Stimulated activated CD4-positive, alpha-beta T cell treated with anti-CD3 and anti-CD28 coated beads, TNF-alpha, amount 100 ng/mL, for 1 hour (primary cell): ENCODE measurements at places on chromosomes 5 and 9.

DNA sequence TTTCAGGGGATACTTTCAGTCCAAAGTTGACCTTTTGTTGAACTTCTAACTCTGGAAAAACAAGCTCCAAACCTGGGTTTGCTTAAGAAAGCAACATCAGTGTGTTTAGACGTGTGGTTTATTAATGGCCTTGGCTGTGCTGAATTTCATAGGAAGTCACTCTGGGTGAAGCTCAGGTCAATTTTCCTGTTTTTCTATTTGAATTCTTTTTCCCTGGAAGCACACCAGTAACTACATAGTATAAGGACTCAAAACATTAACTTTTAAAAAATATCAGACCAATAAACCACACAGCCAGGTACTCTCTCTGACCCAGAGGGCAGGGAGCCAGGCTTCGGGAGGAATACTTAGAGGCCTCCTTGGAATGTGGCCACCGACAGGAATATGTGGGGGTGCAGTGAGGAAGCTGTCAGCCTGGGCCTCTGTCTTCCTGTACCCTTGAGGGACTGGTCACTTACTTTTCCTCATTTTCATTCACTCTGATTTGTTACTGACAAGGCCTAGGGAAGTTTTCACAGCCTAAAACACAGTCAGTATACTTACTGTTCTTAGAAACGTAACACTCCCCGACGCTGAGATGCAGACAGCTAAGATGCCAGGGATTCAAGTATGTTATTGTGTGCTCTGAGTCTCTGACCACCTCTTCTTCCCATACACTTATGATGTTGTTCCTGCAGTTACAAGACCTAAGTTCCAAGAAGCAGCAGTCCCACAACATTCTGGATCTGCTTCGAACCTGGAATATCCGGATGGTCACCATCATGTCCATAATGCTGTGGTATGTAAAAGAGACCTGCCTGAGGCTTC, 18.9 kb downstream of the SLC22A5 start:
- no peak for DNase-seq

- DNase-seq, result no peak
Observed at GRCh38 chr5:174412374-174412773, 312.0 kb upstream of the MSX2 start.

DNA sequence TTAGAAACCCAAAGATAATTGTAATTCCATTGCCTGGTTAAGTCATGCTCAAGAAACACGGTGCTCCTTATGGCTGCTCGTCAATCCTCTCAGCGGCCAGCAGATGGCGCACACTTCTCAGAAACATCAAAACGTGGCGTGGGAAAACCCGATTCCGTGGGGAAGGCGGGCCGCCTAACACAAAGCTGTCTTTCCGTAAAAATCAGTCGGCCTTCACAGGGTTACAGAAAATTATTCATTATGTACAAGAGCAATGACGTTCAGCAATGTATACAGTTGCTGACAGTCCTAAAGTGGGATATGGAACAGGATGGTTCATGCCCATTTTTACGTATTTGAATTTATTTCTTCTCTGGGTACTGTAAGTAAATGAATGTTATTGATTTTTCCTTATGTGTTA, 83.5 kb downstream of the PDE4D start:
- no peak for DNase-seq

- DNase-seq, result no peak
Observed at GRCh38 chr9:96163161-96163560, 138.8 kb downstream of the HSD17B3 start.

DNA sequence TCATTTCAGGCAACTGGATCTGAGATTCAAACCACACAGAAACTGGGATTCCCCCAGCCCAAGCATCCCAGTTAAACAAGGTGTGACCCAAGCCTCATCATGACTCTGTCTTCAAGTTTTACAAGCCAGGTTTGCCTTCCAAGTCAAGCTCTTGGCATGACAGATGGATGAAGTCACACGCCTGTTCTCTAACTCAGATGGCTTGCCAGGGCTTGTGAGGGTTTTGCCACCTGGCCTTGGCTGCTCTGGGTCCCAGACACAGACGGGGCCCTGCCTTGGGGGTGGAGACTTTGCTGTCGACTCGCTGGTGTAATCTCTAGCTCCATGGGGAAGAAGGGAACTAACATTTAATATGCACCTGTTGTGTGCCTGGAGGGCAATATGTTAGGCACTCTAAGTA, 95.8 kb upstream of the RARS1 start:
- no peak for DNase-seq

DNA sequence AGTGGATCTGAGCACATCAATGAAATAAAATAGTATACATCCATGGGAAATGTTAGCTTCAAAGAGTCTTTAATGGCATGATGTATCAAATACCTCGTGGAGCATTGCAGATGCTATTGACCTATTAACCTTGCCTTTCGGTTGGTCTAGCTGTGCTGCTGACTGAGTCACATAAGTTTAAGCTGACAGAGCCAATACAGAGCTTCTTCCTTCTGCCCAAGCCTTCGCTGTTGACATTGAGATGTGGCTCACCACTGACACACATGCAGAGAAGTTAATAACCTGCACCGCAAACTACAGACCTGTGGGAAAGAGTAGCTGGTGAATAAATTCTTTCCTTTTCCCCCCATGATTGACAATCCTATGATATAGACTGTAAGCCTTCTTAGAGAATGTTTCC, 78.2 kb downstream of the LURAP1L start:
- DNase-seq, result no peak

GRCh38 chr5:177300236-177300880, 3.2 kb downstream of the RAB24 start:
- DNase-seq, result no peak

- no peak for DNase-seq
Observed at GRCh38 chr9:22028394-22028793, 19.3 kb upstream of the CDKN2B start.

DNA sequence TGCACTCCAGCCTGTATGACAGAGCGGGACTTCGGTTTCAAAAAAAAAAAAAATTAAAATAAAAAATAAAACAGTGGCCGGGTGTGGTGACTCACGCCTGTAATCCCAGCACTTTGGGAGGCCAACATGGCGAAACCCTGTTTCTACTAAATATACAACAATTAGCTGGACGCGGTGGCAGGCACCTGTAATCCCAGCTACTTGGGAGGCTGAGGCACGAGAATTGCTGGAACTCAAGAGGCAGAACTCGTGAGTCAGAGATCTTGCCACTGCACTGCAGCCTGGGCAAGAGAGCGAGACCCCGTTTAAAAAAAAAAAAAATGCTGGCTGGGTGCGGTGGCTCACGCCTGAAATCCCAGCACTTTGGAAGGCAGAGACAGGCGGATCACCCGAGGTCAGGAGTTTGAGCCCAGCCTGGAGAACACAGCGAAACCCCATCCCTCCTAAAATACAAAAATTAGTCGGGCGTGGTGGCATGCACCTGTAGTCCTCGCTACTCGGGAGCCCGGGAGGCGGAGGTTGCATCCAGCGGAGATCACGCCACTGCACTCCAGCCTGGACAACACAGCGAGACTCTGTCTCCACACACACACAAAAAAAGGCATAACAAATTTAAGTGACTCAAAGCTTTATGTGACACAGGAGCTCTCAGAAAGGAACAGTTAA, 1.5 kb upstream of the NPM1 start:
- no peak for DNase-seq
